ENCODE measurements at places on chromosomes 11 and 22. TPM values are rescaled to one million over a fixed set of nuclear protein-coding genes. Genes with fewer than 3 reads are reported as not detected.

Gene TRIM68
- 18.6 TPM for total RNA-seq

Gene ART1
- total RNA-seq = 0.80 TPM

DNA sequence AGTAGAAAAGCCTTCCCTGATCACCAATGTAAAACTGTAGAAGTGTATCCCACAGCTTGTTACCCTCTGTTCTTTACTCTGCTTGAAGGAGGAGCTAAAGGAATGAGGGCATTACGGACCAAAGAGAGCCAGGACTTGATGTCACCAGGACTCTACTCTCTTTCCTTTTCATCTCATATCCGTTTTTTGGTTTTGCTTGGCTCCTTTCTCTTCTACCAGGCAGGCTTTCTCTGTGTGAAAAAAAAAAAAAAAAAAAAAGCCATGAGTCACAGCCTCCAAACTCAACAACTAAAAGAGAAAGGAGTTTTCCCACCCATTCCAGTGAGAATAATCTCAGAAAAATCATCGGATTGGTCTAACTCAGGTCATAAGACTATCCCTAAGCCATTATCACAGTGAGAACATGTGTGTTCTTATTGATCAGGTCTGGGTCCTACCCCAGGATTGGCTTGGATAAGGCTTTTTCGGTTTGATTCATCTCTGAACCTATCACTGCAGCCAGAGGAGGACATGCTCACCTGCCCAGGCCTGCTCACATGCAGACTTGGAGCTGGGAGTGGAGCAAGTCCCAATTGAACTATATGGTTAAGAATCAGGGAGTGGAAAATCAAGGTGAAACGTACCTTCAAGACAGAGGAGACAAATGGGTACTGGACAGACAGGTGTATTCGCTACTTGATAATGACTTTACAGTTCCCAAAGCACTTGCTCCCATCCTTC lies 19.4 kb upstream of the LRRC55 start:
- no peak overlapping the region for H3K4me3 ChIP-seq
- no peaks in the 10 kb centered on the region for H3K36me3 ChIP-seq
- no peak for DNase-seq
- peaks cover 2% of the 10 kb centered on the region for H3K4me1 ChIP-seq

GRCh38 chr11:63532117-63532516 lies 4.5 kb upstream of the PLAAT4 start:
- H3K27me3 ChIP-seq = no peaks in the 10 kb centered on the region
- H3K27ac ChIP-seq = no peak overlapping the region
- no peaks in the 10 kb centered on the region for H3K36me3 ChIP-seq
- no peak for DNase-seq

DNA sequence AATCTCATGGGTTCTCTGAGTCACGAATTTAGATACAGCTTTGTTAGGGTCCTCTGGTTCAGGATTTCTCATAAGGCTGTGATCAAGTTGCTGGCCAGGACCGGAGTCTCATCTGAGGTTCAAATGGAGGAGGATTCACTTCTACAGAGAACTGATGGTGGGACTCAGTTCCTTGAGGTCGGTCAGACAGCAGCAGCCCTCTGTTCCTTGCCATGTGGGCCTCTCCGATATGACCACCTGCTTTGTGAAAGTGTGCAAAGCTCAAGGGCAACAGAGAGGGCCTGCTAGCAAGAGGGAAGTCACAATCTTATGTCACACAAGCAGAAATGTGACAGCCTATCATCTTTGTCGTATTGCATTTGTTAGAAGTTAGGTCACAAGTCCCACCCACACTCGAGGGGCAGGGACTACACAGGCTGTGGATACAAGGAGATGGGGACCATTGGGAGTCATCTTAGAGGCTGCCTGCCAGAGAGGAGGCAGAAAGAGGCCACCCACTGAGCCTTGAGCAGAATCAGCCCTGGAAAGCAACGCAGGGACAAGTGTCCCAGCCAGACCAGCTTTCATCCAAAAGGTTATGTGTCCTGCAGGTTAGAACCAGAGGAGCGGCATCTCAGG lies 34.5 kb downstream of the RPUSD4 start:
- H3K4me3 ChIP-seq = no peak overlapping the region
- H3K4me1 ChIP-seq = peaks cover 30% of the 10 kb centered on the region
- no peak overlapping the region for H3K27ac ChIP-seq
- H3K27me3 ChIP-seq = no peaks in the 10 kb centered on the region
- H3K36me3 ChIP-seq = no peaks in the 10 kb centered on the region
- DNase-seq = no peak

Data from lung (tissue), 17 donors.